ENCODE measurements at places on chromosomes 4 and X. TPM values are rescaled to one million over a fixed set of nuclear protein-coding genes. Genes with fewer than 3 reads are reported as not detected.

GRCh38 chrX:46208225-46208854 lies 336.9 kb downstream of the ZNF674 start:
- no peak for DNase-seq

DNA sequence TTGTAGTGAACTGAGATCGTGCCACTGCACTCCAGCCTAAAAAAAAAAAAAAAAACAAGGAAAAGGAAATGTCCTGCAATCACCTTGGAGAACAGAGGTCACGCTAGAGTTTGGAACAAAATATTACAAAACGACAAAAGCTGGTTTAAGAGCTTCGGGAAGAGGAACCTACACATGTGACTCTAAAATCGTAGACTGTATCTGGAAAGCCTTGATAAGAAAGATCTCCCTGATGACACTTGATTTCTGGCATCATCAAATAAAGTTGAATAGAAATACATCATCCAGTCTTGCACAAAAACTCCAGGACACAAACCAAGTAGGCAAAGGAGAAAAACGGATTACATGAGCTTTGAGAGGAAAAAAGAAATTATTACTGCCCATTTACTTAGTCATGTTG lies 31.1 kb upstream of the DOCK11 start:
- no peak for DNase-seq

The RIBC1 gene
- total RNA-seq, result 0.32 TPM

- no peak for DNase-seq
Measured at GRCh38 chr4:3522651-3523050, 9.6 kb downstream of the LRPAP1 start.

All from pulmonary artery endothelial cell (primary cell).